ENCODE measurements at places on chromosomes 12 and 14.

- no peak for DNase-seq
Measured at GRCh38 chr14:99516871-99517642, 35.8 kb downstream of the CCNK start.

DNA sequence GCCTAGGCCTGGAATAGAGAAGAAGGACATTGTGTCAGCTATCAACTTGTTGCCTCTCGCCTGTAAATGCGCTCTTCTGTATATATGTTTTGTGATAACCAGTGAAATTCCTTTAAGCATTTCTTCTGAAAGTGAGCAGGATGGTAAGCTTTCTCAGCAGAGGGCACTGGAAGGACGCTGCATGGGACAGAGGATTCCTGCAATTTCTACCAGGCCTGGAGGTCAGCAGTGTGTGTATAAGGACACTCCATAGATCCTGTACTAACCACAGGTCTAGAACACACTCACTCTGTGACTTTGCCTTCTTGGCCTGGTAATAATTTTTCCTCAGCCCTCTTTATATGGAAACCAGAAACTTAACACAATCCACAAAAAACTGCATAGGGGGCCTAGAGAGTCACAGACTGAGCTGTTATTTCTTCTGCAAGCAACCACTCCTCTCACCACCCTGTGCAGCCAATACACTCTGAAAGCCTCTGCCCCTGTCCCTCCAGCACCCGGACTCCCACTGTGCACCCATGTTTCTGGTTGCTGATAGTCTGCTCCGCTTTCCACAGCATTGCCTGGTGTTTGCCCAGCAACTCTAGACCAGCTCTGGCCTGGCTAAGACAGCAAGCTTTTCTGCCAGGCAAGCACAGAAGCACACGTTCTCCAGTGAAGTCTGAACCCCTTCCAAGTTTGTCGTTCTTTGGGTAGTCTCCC is 94.0 kb upstream of the RMST start:
- no peak for DNase-seq

DNA sequence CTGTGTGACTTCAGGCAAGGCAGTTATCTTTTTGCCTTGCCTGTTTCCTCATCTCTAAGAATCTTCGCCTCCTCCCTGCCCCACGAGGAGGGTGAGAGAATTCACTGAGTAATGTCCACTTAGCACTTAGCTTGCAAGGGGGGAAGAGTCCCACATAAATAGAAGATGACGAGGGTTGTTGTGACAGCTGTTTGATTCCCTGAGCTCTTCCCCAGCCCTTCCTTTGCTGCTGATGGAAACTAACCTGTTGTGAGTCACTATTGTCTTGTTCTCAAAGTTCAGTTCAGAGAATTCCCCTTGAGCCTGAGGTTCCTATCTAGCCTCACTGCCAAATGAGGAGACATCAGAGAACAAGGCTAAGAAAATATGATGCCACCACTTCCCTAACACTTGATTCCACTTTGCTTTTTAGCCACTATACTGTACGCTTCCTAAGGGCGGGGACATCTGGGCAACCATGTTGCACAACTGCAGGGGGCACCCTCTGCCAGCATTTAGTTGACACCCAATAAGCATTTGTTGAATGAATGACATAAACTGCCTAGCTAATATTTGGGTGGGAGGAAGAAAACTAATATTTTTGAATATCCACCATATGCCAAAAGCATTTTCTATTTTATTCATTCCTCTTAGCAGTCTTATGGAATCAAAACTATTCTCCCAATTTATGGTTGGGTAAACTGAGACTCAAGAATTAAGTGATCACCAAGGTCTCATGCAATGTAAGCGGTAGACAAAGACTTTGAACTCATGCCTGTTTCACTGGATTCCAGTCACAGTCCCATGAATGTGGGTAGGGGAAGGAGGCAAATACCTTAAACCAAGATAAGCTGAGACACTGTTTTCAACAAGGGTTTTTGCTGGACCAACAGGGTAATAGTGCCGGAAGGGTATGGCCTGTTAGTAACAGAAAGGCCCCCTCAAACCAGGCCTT is 77.6 kb downstream of the ZFP36L1 start:
- DNase-seq, result no peak

- no peak for DNase-seq
Measured at GRCh38 chr12:132395192-132395907, 66.0 kb upstream of the GALNT9 start.

GRCh38 chr12:112900298-112901145 is 6.2 kb upstream of the OAS1 start:
- DNase-seq, result peak; percentile 68

DNA sequence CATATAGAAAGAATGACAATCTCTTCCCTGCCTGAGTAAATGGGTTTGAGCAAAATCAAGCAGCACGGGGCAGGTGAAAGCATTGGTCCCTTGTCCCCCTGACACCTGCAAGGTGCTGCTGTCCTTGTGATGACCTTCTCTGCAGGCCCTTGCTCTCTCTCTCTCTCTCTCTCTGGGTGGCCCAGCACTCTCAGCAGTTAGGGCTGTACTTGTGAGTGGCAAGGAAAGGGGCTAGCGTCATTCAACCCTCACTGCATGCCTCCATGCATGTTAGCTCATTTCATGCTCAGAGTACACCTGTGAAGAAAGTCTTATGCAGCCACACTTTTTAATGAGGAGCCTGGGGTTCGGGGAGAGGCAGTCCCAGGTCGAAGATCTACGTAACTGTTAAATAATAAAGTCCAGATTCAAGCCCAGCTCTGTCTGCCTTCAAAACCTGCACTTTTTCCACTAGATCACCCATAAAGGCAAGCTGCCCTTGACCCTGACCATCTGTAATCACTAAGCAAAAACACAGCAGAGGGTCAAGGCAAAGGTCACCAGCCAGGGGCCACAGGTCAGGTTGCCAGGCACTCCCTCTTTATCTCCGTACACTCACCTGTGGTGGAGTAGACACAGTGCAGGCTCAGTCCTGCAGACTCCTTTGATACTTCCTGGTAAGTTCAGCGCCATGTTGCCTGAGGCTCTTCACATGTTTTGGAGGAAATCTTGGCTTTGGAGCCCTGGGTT is 44.9 kb upstream of the CLMN start:
- no peak for DNase-seq

GRCh38 chr14:88422919-88423650 is 37.6 kb downstream of the SPATA7 start:
- no peak for DNase-seq

Measured in CD4-positive, alpha-beta T cell treated with Interleukin-10 for 1 hour (primary cell).